GM12878 (cell line): ENCODE measurements at places on chromosomes 12 and 14. TPM values are rescaled to one million over a fixed set of nuclear protein-coding genes. Genes with fewer than 3 reads are reported as not detected.

GRCh38 chr12:131893605-131894312, 663 bp upstream of the ULK1 start:
- DNase-seq, result no peak

- no peak for DNase-seq
Observed at GRCh38 chr14:104315169-104315568, 176.8 kb downstream of the KIF26A start.

TNFAIP2 gene
- 107 and 116 TPM in 2 replicates for total RNA-seq

TRHDE gene
- not detected in 2 replicates for total RNA-seq

TAS2R7 gene
- total RNA-seq, result not detected in 2 replicates

DNA sequence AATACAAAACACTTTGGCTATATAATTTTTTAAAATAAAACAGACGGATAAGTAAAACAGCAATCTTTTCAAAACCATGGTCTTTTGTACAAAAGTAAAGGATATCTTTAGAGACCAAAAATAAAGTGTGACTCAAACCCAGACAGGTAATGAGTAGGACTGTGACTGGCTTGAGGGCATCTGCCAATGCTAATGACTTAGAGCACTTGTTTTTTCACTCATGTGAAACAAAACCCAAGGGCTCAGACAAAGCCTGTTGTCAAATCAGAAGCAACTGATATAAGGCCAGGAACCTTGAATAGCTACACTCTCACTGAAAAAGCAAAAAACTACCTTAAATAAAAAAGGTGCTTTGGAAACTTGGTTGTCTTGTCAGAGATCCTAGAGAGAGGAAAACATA, 357.4 kb downstream of the TMEM117 start:
- peak; percentile 65 for DNase-seq

CACNB3 gene
- total RNA-seq, result 2.6 and 2.7 TPM in 2 replicates

GRCh38 chr12:4567073-4567881, 5.3 kb downstream of the DYRK4 start:
- DNase-seq, result peak; percentile 30

- DNase-seq, result no peak
Observed at GRCh38 chr12:91379051-91379775, 196.6 kb upstream of the DCN start.

GRCh38 chr14:87626266-87626665, 366.7 kb downstream of the GALC start:
- DNase-seq, result no peak

CMKLR1 gene
- 52.3 and 53.2 TPM in 2 replicates for total RNA-seq

DNA sequence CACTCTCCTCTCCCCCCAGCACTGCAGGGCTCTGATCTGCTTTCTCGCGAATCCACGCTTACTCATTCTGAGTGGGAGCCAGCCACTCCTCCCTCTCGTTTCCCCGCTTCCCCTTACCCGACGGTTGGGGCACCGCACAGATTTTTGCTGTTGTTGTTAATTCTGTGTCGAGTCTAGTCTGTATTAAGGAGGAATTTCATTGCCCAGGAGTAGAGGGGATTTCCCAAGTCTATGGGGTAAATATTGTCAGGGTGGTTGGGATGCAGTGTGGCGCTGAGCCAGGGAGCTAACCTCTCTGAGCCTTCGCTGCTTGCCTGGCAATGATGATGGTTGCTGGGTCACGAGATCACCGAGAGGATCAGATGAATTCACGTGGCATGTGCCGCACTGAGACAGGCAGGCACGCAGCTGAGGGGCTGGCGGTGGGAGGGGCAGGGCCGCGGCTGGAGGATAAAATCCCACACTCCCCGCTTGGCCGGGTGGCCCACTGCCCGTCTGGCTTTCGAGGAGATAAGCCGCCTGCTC, 18.5 kb downstream of the NCOR2 start:
- DNase-seq, result no peak

SPTB gene
- total RNA-seq, result 0.03 and 0.11 TPM in 2 replicates

GRCh38 chr12:15270591-15270990, 49.4 kb upstream of the RERG start:
- DNase-seq, result no peak

DNA sequence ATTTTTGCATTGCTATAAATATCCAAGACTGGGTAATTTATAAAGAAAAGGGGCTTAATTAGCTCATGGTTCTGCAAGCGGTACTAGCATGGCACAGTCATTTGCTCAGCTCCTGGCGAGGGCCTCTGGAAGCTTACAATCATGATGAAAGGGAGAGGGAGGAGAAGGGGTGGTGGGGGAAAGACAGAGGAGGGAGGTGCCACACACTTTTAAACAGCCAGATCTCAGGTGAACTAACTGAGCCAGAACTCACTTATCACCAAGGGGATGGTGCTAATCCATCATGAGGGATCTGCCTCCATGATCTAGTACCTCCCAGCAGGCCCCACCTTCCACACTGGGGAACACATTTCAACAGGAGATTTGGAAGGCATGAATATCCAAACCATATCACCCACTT, 476.3 kb downstream of the PCNX1 start:
- no peak for DNase-seq

GRCh38 chr14:69428289-69428998, 30.0 kb downstream of the SLC39A9 start:
- DNase-seq, result peak; percentile 60

OVCH1 gene
- not detected in 2 replicates for total RNA-seq

DNA sequence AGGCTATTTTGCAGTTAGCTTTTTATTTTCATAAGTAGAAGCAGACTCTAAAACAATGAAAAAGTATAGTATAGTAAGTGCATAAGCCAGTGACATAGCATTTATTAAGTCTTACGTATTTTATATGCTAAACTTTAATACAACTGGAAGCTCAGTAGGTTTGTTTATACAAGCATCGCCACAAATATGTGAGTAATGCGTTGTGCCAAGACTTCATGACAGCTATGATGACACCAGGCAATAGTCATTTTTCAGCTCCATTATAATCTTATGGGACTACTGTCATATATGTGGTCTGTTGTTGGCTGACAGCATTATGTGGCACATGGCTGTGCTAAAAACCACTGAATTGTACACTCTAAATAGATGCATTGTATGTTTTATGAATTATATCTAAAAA, 40.3 kb downstream of the SLC38A2 start:
- no peak for DNase-seq

TMEM121 gene
- 3.2 and 3.4 TPM in 2 replicates for total RNA-seq

GRCh38 chr14:89899917-89900663, 54.4 kb downstream of the EFCAB11 start:
- no peak for DNase-seq

GRCh38 chr12:72368298-72368697, 96.1 kb downstream of the TRHDE start:
- DNase-seq, result no peak
